ENCODE measurements at places on chromosomes 1 and 21. TPM values are rescaled to one million over a fixed set of nuclear protein-coding genes. Genes with fewer than 3 reads are reported as not detected.

The PIGM gene
- 5.0 TPM for total RNA-seq

The GNB1 gene
- total RNA-seq, result 178 TPM

The NUDT17 gene
- total RNA-seq, result 6.5 TPM

The ZNF593OS gene
- total RNA-seq, result not detected

The BGLAP gene
- 0.46 TPM for total RNA-seq

The VPS13D gene
- 6.2 TPM for total RNA-seq

The KCNQ4 gene
- total RNA-seq, result 0.22 TPM

The MCOLN3 gene
- 4.2 TPM for total RNA-seq

The ABCA4 gene
- total RNA-seq, result 0.10 TPM

The TNFRSF1B gene
- 0.28 TPM for total RNA-seq

The SLC44A3 gene
- total RNA-seq, result 1.6 TPM

The INPP5B gene
- 4.7 TPM for total RNA-seq

The ITLN2 gene
- 0.14 TPM for total RNA-seq

The MRPL37 gene
- total RNA-seq, result 88.4 TPM

The C8B gene
- total RNA-seq, result not detected

The ASPM gene
- total RNA-seq, result 30.2 TPM

The AGBL4 gene
- total RNA-seq, result not detected

The LCE6A gene
- total RNA-seq, result not detected

The PLA2G2A gene
- total RNA-seq, result not detected

The OR2AK2 gene
- not detected for total RNA-seq

The SUSD4 gene
- 0.38 TPM for total RNA-seq

The FAAH gene
- total RNA-seq, result 0.79 TPM

The KRTAP6-1 gene
- total RNA-seq, result not detected

The CFAP74 gene
- not detected for total RNA-seq

The RFX5 gene
- total RNA-seq, result 27.6 TPM

The HAPLN2 gene
- not detected for total RNA-seq

The SPTA1 gene
- total RNA-seq, result not detected

The SLC2A1 gene
- 142 TPM for total RNA-seq

The GSTM1 gene
- total RNA-seq, result not detected

The GBP2 gene
- total RNA-seq, result 0.69 TPM

The PLA2G2D gene
- not detected for total RNA-seq

The ADCY10 gene
- total RNA-seq, result 0.17 TPM

The SPAG17 gene
- total RNA-seq, result not detected

The C1orf141 gene
- not detected for total RNA-seq

The CELA3B gene
- not detected for total RNA-seq

The TRIM45 gene
- total RNA-seq, result 1.4 TPM

The LCE1C gene
- not detected for total RNA-seq

The VCAM1 gene
- 0.05 TPM for total RNA-seq

The IRF6 gene
- total RNA-seq, result 0.28 TPM

The GBP7 gene
- total RNA-seq, result not detected

The PTPN7 gene
- not detected for total RNA-seq

The AIM2 gene
- total RNA-seq, result not detected

The RHOC gene
- 368 TPM for total RNA-seq

The PTGS2 gene
- total RNA-seq, result 10.0 TPM

The KRTAP11-1 gene
- total RNA-seq, result not detected

The NMNAT2 gene
- total RNA-seq, result 0.60 TPM

The RIPPLY3 gene
- 0.73 TPM for total RNA-seq

The CFAP45 gene
- 1.5 TPM for total RNA-seq

The IFI44 gene
- 0.71 TPM for total RNA-seq

The IQGAP3 gene
- 15.2 TPM for total RNA-seq

The S100B gene
- not detected for total RNA-seq

The HNRNPR gene
- total RNA-seq, result 185 TPM

The ATAD3C gene
- not detected for total RNA-seq

The XKR8 gene
- total RNA-seq, result 4.9 TPM

The ARHGEF16 gene
- 5.1 TPM for total RNA-seq

The C1orf87 gene
- total RNA-seq, result not detected

The SPRR3 gene
- not detected for total RNA-seq

Measured in A549 treated with DMSO at 1 μM for 4 hours (cell line).